ENCODE measurements at places on chromosomes 12 and 14.

DNA sequence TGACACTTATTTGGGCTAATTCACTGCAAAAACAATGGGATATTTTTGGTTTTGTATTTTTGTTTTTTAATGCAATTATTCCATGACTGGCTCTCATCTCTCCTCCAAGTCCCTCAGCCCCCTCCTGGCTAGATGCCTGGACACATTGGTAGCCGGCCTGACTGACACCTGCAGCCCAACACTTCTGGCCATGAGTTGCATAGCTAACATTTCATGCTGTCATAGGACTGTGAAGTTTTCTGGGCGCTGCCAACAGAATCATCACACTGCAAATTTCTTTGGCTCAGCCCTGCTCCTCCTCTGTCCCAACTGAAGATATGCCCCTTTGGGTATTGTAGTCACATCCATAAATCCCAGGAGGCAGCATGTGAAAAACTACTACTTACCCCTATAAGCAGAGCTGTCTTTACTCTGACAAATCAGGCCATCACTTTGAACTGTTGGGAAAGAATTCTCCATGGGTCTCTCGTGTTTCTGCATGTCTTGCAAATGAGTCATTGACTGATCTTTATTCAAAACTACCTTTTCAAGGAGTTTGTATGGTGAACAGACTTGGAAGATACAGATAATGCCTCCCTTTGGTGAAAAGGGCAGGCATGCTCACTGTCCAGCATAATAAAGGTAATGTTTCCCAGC lies 126.7 kb upstream of the LGR5 start:
- no peak for DNase-seq

DNA sequence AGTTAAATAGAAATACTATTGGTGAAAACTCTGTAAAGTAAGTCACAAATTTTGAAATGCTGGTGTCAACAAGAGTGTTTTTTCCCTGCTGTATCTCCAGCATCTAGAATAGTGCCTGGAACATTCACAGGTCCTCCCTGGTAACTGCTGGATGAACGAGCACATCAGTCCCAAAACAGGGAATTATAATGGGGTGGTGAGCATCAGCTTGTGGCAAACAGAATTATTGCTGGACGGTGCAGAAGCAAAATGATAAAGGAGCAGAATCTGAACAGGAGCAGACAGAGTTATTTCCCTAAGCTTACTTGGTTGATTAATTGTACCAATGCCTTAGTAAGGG lies 129.9 kb downstream of the GRIP1 start:
- no peak for DNase-seq

DNA sequence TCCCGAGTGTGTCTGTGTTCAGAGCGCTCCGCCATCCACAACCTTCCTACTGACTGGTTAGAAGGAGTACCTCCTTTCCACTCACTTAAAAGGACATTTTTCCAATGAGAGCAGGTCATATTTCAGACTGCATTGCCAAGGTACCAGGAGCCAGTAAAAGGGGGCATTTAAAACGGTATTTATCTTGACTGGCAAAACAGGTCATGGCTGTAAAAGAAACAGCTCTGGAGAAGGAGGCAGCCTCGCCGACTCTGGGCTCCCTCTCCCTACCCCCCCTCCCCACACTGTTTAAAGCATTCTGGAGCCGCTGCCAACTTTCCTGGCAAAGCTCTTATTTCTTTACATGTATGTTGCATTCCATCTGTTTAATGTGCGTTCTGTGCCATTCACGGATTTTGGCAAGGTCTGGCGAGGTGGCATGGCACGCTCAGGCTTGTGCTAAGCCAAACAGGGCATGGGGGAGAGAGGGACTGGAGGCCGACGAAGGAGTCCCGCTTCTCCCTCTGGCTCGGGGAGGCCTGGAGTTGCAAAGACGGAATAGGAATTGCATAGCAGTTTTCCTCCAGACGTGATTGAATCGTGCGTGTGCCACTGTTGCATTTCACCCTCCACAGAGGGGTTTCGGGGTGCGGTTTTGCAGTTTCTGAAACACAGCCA lies 41.2 kb upstream of the MED13L start:
- no peak for DNase-seq

- no peak for DNase-seq
These were observed 45.1 kb downstream of the ISCA2 start for GRCh38 chr14:74538411-74539391.

- no peak for DNase-seq
These were observed 9.2 kb downstream of the DNAH10 start for GRCh38 chr12:123771261-123771660.

GRCh38 chr12:129662234-129662633 lies 241.6 kb downstream of the TMEM132D start:
- no peak for DNase-seq

DNA sequence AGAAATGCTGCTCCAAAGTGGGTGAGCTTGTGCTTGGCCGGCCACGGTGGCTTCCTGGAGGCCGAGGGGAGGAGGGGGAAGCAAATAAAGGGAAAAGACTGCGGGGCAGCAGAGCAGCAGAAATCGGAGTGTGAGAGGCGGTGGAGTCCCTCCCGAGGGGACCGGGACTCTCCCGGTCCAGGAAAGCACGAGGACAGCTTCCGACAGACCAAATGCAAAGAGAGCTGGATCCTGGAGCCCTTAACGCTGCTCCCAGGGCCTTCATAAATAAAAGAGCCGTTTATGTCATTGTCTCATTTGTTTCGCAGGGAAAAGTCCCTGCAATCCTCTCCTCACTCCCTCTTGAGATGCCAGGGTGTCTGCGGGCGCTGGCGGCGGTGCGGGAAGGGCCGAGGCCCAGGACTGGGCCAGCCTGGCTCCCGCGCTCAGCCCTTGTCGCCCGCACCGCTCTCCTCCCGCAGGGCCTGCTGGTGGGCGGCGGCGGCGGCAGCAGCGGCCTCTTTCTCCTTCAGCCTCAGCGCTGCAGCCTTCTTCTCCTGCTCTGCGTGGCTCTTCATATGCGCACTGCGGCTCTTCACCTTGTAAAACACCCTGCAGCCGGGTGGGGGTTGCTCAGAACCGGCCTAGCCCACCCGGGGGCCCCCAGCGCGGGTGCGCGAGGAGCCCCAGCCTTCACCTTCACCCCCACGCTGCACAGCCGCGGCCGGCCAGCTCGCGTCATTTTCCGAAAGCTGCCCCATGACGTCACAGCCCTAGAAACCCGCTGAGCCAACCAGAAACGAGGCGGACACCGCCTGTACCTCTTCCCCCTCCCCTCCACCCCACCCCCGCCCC lies 4.5 kb upstream of the PNMA1 start:
- no peak for DNase-seq

GRCh38 chr12:115572440-115572839 lies 705.1 kb downstream of the MED13L start:
- peak; percentile 44 for DNase-seq

GRCh38 chr14:85075694-85076476 lies 454.1 kb upstream of the FLRT2 start:
- no peak for DNase-seq

DNA sequence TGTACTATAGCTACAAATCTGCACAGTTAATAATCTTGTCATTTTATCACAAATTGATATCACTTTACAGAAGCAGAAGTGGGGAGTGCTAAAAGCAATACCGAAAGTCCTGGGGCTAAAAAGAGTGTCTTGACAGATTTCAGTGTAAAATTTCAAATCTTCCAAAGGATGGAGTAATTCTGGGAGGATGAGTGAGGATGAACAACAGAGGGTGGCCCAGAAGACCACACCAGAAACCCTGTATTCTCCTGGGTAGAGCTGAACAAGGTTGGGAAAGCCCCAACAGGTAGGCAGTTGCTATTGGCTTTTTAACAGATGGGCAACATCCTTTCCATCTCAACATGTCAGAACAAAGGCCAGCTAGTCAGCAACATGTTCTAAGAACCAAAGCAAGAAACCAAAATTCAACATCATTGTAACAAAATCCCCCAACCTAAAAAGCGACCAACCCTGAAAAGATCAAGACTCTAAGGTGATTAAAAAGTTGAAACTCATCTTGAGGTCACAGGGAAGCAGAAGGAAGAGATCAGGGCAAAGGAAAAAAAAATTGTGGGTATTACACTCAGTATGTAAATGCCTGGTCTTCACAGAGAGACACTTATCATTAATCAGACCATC lies 38.8 kb downstream of the CBX5 start:
- DNase-seq = no peak

DNA sequence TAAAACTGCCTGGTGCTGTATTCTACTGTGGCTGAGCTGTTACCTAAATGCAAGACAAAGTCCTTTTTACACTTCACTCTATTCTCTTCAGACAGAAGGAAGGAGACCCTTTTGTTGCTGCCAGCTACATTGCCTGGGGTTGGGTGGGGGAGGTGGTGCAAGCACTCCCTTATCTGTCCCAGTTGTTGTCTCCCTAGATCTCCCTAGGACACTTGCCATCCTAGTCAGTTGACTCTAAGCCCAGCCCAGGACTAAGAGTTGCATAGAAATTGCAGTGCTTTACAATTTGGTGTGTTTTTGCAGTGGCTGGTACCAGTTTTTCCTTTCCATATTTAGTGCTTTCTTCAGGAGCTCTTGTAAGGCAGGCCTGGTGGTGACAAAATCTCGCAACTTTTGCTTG lies 35.1 kb downstream of the SCYL2 start:
- DNase-seq = no peak

DNA sequence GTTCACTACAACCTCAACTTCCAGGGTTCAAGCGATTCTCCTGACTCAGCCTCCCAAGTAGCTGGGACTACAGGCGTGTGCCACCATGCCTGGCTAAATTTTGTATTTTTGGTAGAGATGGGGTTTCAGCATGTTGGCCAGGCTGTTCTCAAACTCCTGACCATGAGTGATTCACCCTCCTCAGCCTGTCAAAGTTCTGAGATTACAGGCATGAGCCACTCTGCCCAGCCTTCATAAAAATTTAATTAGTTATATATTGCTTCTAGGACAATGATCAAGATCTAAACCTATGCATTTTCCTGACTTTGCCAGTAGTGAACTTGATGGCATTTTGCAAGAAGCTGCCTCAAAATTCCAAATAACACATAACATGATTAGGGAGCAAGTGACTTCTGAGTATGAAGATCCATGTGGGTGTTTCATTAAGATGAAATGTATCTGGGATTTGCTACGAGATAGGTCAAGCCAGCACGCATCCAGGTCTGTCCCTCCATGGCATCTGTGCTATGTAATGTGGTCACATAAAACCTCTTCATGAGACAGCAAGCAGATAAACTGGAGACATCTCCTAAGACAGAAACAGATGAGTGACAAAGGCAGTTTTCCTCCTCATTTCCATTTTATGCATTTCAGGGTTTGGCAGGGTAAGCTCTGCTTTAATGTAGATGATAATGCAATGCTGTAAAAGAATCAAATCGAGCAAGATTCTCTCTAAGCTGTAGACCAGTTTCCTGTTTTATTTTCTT lies 319.4 kb upstream of the ATP2B1 start:
- DNase-seq = no peak

- DNase-seq = peak; percentile 41
These were observed 24.8 kb downstream of the MUCL1 start for GRCh38 chr12:54879150-54879549.

DNA sequence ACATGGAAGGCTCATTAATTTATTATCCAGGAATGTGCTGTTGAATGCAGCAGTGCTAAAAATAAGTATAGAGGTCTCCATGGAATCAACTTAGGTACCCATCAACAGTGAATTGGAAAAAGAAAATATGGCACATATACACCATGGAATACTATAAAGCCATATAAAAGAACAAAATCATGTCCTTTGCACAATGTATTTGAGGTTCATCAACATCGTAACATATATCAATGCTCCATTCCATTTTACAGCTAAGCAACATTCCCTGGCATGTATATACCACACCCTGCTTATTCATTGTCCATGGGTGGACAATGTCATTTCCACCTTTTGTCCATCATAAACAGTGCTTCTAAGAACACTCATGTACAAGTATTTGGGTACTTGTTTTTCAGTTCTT lies 147.8 kb upstream of the RASSF8 start:
- DNase-seq = no peak

- DNase-seq = no peak
These were observed 433.6 kb downstream of the ZFP36L1 start for GRCh38 chr14:68359022-68359836.

DNA sequence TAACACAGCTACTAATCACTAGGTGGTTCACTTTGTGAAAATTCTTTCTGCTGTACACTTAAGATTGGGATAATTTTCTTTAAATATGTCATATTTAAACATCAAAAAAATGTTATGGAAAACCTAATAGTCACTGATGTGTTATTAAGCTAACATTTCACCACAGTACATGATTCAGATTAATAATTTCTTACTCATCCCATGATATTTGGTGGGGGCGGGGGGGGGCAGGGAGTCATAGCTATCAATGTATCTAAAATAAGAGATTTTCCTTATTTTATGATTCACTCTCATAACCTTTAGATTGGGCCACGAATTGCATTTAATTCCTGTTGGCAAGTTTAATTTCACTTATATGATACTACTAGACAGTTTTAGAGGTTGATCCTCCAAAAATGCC lies 88.8 kb downstream of the KCNH5 start:
- DNase-seq = no peak

- DNase-seq = no peak
These were observed 4.0 kb downstream of the KIF26A start for GRCh38 chr14:104142136-104142945.

DNA sequence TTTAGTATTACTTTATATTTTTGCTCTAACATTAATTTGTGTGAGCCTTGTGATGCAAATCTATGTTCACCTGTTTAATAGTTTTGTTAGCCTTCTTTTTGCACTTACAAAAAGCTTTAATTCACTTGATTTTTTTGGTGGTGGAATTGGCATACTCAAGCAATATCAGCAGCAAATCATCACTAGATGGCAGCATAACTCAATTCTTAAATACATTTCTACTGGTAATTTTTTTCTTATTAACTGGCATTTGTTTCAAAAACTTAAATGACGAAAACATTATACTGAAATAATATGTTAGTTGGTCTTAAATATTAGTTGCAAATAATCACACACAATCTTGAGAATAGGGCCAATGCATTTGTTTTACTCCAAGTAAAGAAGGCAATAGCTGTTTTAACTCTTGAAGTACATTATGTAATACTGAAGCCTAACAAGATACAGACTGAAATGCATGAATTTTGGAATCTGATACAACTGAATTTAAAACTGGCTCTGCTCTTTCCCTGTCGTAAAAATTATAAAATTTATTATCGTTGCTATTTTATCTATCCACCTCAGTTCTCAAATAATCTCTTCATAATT lies 151.5 kb downstream of the ATXN7L3B start:
- peak; percentile 36 for DNase-seq

DNA sequence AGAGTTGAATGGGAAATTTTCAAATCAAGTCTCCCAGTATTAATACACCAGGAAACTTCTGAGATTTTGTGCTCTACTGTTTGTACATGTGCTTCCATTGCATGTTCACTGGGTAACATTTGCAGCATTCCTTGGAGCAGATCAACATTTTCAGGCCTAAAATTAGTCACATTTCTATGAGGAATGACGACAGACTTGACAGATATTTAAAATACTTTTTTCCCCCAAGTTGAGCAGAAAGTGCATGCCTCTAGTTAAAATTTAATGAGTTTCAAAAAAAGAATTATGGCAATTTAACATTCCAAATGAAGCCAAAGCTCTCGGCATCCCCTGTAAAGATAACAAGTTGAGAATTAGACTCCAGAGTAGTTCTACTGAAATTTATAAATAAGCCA lies 72.3 kb downstream of the C12orf42 start:
- DNase-seq = no peak

GRCh38 chr14:94374749-94375260 lies 13.6 kb downstream of the SERPINA1 start:
- DNase-seq = peak; percentile 52

GRCh38 chr14:31419179-31419966 lies 977 bp downstream of the HEATR5A start:
- DNase-seq = no peak
